ENCODE measurements at places on chromosomes 2 and 18.

DNA sequence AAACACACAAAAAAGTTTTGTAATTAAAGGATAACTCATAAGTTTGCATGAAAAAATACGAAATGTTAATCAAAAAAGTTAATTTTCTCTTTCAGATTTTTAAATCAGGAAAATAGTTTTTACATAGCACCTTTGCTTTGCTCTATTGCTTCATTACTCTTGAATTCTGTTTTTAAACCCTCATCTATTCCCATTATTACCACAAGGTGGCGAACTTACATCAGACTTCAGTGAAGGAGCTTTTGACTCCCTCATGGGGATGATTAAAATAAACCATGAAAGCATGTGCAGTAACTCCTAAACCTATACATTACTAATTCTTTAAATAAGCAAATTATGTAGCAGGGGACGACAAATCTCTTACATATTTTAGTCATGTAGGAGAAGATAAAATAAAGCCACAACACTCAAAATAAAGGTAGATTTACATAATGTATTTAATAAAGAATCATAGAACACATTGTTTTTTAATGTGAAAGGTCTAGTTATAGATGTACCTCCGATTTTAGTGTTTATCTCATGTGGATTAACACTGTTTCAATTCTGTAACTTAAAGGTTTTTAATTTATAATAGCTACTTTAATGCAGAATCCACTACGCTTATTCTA, 105.2 kb downstream of the NETO1 start:
- DNase-seq: no peak

DNA sequence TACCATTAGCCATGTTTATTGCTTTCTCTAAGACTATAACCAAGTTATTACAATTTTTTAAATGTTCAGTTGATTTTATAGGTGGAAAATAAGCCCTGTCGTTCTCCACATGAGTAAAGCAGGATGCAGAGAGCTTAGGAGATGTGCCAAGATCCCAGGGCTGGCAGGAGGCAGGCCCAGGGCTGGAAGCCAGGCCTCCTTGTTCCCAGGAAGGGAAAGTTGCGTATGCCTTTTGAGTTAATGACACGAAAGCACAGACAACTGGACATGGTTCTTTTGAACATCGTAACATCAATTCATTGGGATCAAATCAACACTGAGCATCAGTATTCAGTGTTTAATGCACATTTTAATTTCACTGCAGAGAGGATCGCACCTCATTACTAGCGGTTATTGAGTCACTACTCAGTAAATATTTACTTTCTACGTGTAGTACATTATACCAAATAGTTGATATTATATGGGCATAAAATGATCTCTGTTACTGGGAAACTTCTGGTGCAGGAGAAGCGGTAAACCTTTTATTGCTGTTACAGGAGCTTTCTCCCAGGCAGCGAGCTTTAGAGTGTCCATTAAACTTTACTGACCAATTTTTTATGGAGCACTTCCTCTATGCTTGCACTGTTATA, 60.0 kb downstream of the RNF144A start:
- DNase-seq: no peak

DNA sequence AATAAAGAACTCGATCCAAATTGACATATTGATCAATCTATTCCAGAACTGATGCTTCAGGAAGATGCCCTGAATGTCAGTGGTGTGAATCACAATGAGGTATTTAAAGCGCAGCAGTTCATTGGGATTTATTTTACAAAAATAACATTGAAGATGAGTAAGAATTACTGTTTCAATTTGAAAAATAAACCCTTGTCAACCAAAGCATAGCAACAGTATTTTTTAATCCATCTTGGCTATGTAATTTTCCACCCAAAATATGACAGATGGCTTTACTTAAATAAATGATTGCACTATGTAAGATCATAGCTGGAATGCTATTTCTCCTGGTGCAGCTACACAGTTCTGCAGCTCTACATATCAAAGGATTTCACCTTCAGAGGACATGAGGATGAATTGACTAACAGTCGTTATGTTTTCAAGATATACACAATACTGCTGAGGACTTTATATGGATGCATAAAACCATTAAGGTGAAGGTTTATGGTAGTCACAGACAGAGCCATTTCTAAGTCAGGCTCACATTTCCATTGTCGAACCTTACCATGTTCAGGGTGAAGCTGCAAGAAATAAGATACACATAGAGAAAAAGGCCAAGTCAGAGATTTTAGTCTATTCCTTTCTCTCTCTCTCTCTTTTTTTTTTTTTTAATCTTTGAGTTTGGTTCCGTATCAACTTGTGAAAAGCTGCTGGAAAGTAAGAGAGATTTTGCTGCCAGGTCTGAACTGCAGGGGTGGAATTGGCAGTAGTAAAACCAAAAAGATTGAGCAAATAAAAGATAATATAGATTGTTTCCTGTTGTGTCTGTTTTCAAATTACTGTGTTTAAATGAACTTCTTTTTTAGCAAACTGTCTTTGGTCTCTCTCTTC, 398.0 kb upstream of the CDH20 start:
- no peak for DNase-seq

DNA sequence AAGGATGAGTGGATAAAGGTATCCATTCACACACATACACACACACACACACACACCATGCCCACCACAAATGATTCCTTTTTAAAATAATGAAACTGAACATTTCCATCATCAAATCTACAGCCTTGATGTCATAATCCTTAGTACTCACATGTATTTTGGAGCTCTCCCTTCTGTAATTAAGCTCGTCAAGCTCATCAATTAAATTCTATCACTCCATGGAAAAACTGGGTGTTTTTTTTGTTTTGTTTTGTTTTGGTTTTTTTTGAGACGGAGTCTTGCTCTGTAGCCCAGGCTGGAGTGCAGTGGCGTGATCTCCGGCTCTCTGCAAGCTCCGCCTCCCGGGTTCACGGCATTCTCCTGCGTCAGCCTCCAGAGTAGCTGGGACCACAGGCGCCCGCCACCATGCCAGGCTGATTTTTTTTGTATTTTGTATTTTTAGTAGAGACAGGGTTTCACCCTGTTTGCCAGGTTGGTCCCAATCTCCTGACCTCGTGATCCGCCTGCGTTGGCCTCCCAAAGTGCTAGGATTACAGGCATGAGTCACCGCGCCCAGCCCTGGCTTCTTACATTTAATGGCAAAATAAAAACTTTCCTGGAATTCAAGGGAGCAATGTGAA, 78.6 kb upstream of the RGPD4 start:
- no peak for DNase-seq

DNA sequence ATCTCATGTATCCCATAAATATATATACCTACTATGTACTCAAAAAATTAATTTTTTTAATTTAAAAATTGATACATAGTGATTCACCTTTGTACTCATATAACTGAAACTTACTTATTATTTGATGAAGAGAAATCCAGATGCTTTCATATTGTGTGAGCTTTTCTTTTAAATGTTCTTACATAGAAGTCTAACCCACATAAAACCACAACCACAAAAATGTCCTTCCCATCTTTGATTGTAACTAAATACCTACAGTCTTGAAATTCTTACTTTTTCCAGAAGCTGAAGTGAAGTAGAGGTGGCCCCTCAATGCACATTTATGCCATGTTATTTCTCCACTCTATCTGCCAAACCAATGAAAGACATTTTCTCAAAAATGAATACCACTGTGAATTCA, 117.9 kb upstream of the COL5A2 start:
- DNase-seq: no peak

GRCh38 chr2:39416140-39416539, 20.9 kb downstream of the MAP4K3 start:
- DNase-seq: no peak

DNA sequence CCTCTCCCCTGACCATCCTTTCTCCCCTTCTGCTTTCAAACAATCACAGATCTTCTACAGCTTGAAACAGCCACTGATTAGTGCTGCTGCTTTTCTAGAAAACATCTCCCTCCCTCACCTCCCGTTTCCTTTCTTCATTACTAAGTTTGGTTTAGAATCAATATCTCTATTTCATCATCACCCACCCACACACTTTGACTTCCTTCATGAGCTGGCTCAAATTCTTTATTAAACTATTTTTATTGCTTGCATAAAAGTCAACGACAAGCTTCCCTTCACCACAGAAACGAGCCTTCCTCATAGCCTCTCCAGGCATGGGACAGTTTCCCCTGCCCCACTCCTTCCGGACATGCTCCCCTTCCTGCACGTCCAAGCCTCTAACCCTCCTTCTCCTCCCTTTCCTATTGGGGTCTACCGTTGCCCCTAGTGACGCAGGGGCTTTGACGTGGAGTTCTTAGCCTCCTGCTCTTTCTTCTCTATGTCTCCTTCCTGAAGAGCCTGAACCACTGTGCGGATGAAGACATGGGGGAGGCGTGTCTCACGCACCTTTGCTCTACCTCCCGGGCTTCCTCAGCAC, 172.0 kb downstream of the AFF3 start:
- no peak for DNase-seq

DNA sequence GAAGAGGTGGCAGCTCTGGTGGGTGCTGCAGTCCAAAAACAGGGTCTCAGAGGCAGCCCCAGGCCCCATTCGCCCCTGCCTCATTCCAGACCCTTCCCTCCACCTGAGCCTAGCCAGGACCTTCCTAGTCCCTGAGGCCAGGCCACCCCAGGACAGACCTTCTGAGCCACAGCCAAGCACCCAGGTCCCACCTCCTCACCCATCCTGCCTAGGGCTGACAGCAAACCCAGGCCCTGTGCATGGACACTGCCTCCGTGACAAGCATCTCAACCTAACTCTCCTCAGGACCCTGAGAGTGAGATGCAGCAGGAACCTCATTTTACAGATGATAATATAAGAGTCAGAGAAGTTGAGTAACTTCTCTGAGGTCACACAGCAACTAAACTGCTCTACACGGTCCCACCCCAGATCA, 15.5 kb downstream of the ADRA2B start:
- no peak for DNase-seq

DNA sequence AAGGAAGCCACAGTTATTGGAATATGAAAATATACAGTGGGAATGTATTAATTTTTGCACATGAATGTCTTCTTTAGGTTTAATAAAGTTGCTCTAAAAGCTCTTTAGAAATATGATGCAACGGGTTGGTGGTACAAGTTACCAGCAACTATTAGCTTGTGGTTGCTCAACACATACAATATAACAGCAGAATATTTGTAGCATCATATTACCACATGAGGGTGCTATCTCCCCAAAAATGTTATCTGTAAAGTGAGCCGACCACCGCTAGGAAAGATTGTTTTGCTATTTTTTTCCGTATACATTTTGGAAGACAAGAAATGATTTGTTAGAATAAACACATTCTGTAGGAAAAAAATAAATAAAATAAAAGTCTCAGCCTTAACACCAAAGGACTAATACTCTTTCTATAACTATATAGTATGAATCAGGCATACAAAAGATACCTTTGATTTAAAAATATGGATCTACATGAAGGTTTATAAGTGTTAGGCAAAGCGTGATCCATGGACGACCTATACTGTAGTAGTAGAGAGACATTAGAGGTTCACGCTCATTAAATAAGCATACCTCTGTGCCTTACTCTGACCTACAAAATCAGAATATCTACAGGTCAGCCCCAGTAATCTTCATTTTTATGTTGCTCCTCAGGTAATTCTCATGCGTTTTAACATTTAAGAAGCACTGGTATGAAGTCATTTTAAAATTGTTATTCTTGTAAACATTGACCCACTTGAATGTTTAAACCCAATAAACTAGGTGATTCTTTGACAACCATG, 1110.6 kb upstream of the ACVR2A start:
- DNase-seq: peak; percentile 0

- DNase-seq: no peak
Measured at GRCh38 chr18:55362303-55362702, 225.7 kb downstream of the TCF4 start.

DNA sequence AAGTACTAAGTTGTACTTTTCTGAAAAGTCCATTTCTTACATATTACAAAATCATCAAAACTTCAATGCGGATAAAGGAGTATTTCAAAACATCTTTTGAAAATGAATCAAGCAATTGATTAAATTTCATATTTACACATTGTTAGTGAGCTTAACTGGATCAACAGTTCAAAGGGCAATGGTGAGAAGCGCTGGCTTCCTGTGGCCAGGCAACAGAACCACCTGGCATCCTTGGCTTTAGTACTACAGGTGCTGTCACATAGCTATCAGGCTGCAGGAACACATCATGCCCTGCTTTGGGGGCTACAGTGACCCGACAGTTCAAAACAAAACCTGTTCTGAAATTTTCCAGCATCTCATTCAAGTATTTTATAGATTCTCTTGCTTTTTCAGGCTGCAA, 59.2 kb downstream of the SMAD2 start:
- no peak for DNase-seq

- no peak for DNase-seq
Measured at GRCh38 chr2:11753452-11753885, 7.0 kb downstream of the LPIN1 start.

GRCh38 chr2:17822445-17823117, 6.3 kb downstream of the MSGN1 start:
- no peak for DNase-seq

DNA sequence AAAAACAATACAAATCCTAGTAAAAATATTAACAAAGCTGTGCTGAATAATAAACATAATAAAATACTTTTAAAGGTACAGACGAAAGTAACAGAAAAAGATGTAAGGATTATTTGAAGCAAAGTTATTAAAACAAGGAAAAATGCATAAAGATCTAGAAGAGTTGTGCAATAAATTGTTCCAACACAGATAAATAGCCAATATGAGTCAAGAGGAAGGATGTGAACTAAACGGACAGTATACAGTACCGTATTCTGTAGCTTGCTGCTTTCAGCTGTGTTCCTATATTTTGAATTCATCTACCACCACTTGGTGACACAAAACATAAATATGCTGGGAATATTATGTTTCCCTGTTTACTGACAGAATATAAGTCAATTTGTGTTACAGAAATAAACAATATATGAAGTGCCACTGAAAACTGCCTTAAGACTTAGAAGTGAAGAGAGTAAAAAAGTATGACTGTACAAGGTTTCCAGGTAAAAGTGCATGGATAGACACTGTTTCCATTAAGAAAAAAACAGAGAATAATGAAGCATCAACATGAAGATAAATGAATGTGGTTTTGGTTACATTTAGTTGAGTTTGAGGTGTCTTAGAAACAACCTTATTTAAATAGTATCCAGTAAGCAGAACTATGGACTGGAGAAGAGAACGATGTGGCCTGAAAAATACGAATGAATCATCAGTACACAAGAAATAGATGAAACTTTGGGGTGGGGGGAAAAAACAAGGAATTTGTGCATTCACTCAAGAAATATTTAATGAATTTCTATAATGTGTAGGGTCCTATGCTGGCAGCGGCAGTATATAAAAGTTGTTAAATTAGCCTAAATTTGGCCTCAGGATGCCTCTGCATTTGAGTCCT, 13.1 kb downstream of the PPP3R1 start:
- DNase-seq: no peak

- no peak for DNase-seq
Measured at GRCh38 chr18:10057401-10057893, 143.6 kb downstream of the VAPA start.
